Stimulated activated CD8-positive, alpha-beta memory T cell treated with anti-CD3 and anti-CD28 coated beads, Interleukin-7, amount 100 ng/mL, for 4 hours (primary cell): ENCODE measurements at places on chromosomes 6 and 20.

DNA sequence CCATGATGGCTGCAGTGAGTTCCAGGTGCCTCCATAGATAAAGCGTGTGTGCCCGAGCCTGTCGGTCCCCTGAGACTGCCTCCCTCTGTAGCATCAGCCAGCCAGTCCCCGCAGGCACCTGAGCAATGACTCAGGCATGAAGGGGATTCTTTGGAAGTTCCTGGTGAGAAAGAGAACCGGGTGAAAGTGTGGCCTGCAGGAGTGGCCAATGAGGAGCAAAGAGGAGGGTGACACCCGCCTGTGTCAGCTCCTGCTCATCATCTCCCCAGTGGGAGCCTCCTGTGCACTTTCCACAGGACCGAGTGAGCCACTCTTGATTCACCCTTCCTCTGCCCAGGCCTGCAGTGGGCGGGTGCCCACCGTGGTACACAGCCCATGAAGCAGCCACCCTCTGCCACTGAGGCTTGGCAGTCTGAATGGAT is 71.2 kb upstream of the PTPN1 start:
- no peak for DNase-seq

DNA sequence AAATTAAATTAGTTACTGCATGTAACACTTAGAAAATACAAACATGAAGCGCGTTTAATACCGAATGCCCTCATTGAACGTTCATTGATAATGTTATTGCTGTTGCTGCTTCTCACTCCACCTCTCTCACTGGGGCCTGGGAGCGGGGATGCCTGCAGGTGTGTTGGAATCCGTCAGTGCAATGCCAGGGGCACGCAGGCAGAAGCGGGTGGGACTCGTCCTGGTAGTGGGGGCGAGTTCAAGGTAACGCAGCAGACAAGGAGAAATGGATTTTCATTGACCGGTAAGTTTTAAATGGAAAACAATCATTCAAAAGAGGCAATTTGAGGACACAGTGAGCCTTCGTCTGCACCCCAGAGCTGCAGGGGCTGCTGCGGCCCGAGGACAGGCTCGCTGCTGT is 71.2 kb upstream of the AFDN start:
- DNase-seq = no peak

GRCh38 chr20:12722091-12722490 is 286.7 kb upstream of the SPTLC3 start:
- DNase-seq = no peak

- peak; percentile 41 for DNase-seq
Observed at GRCh38 chr6:144150710-144151657, 667 bp downstream of the STX11 start.

DNA sequence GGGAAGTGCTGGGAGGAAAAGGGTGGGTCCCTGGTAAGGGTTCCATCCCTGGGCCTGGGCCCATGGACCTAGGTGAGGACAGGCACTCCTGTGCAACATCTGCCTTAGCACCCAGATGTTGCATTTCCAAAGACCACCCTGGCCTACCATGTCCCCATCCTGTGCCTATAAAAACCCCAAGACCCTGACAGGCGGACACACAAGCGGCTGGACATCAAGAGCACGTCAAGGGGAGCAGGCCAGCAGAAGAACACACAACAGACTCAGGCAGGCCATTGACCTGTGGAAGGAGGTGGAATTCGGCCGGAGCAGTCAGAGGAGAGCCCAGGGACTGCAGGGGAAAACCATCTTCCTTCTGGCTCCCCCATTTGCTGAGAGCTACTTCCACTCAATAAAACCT is 937.8 kb upstream of the MANEA start:
- no peak for DNase-seq
